GDM1 (cell line): ENCODE measurements at places on chromosomes 5 and 9.
A peak's percentile ranks its signal among the peaks of the same experiment; 100 is the strongest.

GRCh38 chr5:27568811-27569210, 530.4 kb upstream of the CDH9 start:
- DNase-seq = no peak

- DNase-seq = no peak
Observed at GRCh38 chr5:14850419-14851049, 21.0 kb downstream of the ANKH start.

GRCh38 chr9:117076571-117077290, 338.1 kb downstream of the ASTN2 start:
- DNase-seq = no peak

DNA sequence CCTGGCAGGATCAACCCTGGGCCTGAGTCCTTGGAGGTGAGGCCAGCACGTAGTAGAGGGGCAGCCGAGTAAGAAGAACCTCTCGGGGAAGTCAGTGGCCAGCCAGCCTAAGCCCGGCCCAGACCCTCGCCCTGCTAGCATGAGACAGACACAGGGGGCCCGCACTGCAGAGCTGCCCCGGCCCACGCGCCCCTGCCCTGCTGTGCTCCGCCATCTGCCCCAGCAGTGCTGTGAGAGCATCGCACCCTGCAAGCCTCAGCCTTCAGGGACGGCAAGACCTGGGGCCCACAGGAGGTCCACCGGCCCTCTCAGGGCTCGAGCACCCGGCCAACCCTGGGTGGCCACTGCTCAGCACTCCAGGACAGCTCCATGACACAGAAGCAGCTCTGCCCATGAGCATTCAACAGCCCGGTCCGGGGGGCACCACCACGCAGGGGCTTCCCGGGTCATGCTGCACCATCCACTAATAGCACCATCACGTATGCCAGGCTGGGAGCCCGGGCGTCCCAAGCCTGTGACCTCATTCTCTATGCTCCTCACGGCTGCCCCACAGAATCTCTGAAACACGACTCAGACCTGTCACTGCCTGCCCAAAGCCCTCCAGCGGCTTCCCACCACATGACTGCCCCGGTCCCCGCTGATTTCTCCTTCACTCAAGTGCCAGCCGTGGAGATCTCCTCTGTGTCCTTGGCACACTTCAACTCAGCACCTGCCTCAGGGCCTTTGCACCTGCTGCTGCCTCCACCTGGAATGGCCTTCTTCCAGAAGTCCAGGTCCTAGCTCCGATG, 38.1 kb downstream of the ADAMTS2 start:
- DNase-seq = no peak

GRCh38 chr5:161539016-161539415, 7.5 kb downstream of the GABRB2 start:
- DNase-seq = no peak

- DNase-seq = no peak
Observed at GRCh38 chr5:95531491-95531890, 23.3 kb downstream of the SKIC3 start.

DNA sequence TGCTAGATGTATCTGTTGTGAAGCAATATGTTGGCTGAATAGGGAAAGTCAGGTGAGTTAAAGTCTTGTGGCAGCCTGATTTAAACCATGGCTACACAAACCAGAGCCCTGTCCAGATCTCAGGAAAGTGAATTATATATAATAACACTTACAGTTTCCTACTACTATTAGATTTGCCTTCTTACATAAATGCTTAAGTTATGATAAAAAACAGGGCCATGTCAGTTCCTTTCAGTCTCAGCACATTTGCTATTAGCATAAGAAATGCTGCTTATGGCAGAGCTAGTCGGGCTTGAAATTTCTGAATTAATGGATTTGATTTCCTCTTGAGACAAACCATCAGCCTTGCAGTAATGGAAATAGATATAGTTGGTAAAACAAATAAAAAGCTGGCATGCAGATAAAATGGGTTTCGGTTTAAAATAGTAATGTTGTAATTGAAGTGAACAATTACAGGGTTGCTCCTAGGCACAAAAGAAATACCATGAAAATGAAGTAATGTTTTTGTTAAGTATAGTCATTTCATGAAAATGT, 664.2 kb upstream of the ZNF608 start:
- DNase-seq = no peak

DNA sequence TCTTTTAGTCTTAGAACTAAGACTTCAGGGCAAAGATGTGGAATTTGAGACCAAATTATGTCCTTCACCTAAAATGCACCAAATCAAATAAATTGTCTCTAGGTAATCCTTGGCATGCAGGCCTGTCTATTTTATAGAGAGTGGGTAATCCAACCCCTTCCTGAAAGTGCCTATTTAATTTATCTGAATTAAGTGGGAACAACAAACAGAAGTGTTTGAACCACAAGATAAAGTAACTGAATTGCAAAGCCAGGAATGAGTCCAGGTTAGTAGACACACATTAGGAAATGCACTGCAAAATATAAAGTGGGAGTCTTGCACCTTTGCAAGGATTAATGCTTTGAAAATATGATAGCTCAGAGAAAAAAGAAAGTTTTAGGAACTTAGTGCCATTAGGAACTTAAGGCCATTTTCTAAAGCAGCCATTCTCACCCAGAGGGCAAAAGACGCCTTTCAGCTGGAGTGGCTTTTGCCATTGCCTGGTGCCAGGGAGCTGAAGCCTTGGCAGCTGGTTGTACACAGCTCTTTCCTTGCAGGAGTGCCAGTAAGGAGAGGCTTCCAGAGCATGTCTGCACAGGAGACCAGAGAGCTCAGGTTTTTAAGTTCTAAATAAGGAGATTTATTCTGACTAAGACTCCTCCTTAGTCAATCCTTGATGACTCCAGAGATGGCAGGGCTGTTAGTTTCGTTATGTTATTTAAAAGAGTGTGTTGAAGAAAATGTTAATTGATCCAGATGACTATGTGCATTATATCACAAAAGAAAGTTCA, 151.7 kb upstream of the ELL2 start:
- no peak for DNase-seq

DNA sequence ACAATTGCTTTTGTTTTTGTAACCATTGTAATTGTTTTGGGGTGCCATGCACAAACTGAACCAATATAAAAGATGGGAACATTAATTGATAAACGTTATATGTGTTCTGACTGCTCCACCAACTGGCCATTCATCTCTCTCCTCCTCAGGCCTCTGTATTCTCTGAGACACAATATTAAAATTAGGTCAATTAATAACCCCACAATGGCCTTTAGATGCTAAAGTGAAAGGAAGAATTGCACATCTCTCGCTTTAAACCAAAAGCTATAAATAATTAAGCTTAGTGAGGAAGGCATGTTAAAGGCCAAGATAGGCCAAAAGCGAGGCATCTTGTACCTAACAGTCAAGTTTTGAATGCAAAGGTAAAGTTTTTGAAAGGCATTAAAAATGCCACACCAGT, 448.4 kb upstream of the ITGA1 start:
- no peak for DNase-seq

DNA sequence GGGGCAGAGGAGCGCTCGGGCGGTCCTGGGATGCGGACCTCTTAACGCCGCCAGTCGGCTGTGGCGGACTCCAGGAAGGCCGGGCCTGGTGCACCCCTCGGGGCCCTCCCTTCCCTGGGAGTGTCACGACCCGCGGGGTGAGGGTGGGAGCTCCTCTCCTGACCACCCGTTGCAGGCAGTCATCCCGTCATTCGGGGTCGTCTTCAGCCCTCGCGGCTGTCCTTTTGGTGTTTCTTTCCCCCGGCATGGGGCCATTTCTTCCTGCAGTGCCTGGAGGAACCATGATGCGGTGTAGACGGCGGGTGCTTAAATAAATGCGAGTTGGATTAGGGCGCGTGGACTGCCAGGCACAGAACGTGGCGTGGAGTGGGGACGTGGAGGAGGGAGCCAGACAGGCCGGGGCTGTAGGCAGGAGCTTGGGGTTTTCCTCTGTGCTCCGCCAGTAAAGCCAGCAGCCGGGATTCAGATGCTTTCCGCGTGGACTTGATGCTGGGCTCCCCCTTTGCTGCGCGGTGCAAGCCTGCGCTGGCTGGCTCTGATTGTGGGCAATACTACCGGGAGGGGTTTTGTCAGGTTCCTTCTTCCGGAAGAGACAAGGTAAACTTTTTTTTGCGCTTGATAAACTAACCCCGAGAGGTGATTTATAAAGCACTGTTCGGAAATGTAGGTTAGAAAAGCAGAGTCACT, 868 bp downstream of the KDM4C start:
- peak; percentile 32 for DNase-seq

GRCh38 chr9:133493428-133493827, 14.5 kb upstream of the SLC2A6 start:
- DNase-seq = no peak

DNA sequence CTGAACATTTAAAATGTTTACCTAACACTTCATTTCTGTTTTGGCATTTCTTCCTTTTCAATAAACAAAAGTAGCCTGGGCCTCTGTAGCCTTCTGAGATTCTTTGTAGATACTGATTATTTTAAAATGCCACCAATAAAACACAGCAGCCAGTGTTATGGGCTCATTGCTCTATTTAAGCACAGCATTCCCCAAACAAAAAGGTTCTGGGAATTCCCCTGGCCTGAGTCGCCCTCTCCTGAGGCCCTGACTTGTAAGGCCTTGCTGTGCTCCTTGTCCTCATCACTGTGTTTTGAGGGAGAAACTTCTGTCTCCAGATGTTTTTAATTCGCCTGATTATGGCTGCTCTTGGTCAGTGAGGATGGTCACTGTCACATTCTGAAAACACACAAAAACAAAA, 33.0 kb upstream of the CTXN3 start:
- no peak for DNase-seq

DNA sequence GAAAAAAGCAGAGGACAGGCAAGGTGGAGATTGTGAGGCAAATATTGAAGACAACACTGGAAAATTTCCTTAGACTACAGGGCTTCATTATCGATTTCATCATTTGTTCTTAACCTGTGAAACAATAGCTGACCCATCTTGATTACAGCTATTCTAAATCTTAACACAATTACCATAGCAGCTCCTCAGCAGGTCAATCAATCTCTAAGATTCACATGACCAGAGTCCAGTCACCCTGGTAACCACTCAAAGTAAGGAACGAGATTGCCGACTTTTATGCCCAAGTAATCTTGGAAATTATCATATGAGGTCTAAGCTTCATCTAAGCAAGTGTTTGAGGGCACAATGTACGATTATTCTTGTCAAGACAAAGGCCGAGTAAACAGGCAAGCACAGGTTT, 93.8 kb downstream of the TTC39B start:
- DNase-seq = no peak

- DNase-seq = no peak
Observed at GRCh38 chr5:83817591-83817990, 96.9 kb upstream of the HAPLN1 start.

DNA sequence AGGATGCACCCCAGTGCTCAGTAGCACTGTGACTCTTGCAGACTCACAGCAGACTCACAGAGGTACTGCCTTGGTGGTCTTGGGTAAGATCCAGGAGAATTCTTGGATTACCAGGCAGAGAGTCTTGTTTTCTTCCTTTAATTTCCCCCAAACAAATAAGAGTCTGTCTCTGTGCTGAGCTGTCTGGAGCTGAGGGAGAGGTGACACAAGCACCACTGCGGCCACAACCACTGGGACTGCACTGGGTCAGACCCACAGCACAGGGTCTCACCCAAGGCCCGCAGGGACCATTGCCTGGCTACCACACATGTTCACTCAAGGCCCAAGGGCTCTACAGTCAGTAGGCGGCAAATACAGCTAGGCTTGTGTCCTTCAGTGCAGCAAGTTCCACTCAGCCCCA, 11.4 kb upstream of the YTHDC2 start:
- no peak for DNase-seq

- no peak for DNase-seq
Observed at GRCh38 chr5:98905857-98906688, 22.7 kb downstream of the CHD1 start.

DNA sequence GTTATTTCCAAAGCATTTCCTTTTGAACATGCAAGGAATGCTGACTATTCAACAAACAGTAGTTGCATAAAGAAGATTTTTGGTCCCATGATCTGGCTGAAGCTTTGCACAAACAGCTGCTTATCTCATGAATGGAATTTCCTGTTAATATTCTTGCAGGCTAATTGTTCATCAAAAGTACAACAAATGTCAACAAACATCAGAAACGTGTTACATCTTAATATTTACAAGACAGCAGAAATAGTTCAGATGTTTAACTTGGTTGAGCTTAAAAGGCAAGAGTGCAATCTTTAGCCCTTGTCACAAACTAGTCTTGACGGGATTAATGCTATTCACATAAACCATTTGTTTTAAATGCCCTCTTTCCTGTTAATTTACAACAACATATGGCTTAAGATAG, 47.9 kb upstream of the BASP1 start:
- DNase-seq = no peak

GRCh38 chr5:58857609-58858008, 274.7 kb downstream of the RAB3C start:
- no peak for DNase-seq

- DNase-seq = no peak
Observed at GRCh38 chr5:10582512-10582897, 18.6 kb downstream of the ANKRD33B start.

DNA sequence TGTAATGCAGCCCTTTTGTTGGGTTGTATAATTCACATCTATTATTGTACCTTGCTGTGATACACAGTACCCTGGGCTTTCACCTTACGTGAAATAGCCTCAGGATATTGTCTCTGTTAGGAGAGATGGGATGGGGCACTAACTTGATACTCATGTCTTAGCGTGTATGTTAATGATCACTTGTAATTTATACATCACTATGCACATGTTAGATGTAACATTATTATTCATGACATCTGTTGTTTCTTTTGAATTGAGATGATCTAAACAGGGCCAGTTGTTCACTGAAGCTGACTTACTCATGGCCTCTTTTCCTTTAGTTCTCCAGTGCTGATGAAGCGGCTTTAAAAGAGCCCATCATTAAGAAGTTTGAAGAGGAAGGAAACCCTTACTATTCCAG, 65.2 kb downstream of the MCCC2 start:
- DNase-seq = no peak

DNA sequence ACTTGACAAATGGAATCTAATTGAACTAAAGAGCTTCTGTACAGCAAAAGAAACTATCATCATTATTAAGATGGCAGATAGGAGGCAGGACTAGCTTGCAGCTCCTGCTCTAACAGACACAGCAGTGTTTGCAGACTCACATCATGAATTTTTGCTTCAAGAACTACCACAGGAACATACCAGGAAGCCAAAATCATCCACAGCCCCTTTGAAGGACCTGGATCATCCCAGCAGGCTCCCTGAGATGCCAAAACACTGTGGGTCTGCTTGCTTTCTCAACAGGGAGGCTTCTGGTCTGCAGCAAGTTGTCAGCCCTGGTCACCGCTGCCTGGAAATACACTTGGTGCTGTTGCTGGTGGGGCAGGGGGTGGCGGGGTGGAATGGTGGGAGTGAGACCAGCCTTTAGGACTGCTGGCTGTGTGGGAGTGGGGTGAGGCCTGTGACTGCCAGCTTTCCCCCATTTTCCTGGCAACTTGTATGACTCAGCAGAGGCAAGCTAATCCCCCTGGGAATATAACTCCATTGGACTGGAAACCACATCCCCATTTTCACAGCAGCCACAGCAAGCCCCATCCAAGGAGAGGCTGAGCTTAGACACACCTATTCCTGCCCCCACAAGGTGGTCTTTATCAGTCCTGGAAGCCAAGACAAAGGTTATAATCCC, 533.8 kb upstream of the CYLC2 start:
- no peak for DNase-seq
